NCI-H1105 treated with DMSO at 0.1 percent for 48 hours (cell line): ENCODE measurements at places on chromosomes 12 and 14.

DNA sequence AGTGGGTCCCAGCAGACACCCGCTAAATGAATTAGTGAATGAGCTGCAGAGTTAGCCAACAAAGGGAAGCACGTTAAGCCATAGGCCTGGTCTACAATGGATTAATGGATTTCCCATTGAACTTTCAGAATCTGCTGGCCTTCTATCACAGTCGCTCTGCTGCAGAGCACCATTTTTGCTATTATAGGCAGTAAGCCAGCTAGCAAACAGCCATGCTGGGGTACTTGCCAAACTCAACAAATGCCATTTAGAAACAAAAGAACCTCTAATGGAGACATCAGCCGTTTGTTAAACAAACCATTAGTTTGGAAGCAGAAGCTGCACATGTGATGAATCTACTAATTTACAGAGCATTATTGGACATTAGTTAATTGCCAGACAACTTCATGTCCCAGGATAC is 181.1 kb upstream of the STXBP6 start:
- peak; percentile 98 for DNase-seq

DNA sequence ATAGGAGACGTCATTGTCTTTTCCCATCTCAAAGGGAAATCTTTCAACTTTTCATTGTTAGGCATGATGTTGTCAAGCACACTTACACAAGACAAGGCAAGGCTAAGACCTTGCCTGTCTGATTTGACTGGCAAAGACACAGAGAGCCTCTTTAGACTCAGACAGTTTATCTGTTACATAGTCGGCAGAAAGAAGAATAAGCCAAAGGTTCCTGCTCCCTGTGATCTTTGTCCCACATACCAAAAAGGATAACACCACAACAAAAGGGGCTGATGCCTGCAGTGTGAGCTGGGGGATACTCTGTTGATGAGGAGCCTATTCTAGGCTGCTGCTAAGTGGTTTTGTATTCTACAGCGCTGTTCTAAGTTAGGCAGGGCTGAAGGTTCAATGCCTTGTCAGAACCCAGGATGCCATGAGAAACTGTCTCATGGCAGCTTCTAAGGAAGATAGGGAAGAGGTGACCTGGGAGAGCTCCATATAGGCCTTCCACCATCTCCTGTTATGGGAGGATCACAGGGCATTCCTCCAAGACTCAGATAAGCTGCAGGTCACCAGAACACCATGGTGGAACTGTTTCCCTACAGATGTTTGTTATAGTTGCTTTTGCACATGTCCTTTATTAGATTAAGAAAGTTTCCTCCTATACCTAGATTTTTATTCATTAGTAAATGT is 12.7 kb downstream of the ERC1 start:
- no peak for DNase-seq

DNA sequence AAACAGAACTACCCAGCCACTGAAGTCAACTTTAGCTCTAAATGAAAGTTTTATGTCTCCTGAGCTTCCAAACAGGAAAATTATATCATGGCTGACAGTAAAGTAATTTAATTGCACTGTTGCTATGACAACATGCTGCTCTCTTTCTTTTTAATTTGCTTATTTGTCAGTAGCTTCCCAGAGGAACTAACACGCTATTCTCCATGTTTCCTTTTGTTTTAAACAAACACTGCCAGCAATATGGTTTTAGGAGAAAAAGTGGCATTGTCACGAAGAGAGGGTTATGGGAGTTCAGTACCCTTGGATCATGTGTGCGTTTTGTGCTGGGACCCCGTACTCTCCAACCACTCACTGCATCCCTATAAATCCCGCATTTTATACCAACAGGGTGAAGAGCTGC is 1.9 kb downstream of the FOXN3 start:
- no peak for DNase-seq

DNA sequence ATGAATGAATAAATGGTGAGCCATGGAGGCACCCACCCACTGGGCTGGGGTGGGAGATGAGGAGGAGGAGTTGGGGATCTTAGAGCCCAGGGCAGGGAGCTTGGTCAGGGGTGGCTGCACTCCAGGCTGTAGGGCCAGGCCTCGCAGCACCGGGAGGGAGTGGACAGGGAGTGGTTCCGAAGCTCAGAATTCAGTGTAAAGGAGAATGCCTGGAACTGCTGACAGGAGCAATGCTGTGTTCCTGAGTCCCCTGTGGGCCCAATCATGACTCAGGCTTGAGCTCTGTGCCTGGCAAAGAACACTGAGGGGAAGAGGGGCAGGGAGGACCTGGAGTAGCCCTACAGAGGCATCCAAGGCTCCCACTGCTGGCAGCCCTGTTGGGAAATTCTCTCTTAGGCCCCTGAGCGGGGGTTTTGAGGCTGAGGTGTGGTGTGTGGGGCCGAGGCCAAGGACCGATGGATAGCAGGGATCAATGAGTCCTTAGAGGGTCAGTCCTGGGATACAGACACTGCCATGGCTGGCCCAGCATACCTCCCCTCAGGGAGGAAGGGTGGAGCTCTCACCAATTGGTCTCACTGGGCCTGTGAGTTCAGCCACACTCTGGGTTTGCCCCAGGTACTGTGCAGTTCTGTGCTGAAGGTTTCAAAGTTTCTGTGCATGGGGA is 9.5 kb upstream of the RABGGTA start:
- no peak for DNase-seq

DNA sequence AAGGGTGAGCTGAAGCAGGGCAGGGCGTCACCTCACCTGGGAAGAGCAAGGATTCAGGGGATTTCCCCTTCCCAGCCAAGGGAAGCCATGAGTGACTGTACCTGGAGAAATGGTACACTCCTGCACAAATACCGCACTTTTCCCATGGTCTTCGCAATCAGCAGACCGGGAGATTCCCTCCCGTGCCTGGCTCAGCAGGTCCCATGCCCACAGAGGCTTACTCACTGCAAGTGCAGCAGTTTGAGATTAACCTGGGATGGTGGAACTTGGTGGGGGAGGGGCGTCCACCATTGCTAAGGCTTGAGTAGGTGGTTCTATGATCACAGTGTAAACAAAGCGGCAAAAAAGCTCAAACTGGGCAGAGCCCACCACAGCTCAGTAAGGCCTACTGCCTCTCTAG is 11.0 kb upstream of the DHRS4 start:
- DNase-seq, result no peak

GRCh38 chr12:102920271-102920670 is 3.2 kb upstream of the PAH start:
- no peak for DNase-seq

DNA sequence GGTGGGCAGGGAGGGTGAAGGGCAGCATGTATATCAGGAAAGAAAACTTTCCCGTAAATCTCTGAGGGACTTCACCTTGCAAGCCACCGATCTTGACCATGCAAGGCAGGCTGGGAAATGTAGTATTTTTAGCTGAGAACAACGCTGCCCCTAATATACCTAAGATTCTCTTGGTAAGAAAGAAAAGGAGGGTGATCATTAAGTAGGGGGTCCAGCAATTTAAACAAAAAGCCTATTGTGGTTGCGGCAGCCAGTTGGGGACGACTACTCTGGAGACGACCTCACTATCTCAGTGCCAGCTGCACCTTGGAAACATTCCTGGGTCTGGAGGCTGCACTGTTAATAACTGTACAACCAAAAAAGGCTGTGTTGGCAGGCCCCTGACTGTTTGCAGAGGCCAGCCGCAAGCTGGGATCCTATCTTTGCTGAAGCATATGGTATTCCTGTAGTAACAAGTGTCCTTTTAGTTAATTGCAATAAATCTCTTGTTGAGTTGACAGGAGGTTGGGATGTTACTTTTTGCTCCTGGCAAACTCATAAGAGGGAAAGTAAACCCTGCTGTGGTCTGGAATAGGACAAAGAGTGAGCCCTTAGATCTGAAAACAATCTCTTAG is 6.4 kb downstream of the APOLD1 start:
- peak; percentile 23 for DNase-seq
